ENCODE measurements at places on chromosomes 7 and 10.

DNA sequence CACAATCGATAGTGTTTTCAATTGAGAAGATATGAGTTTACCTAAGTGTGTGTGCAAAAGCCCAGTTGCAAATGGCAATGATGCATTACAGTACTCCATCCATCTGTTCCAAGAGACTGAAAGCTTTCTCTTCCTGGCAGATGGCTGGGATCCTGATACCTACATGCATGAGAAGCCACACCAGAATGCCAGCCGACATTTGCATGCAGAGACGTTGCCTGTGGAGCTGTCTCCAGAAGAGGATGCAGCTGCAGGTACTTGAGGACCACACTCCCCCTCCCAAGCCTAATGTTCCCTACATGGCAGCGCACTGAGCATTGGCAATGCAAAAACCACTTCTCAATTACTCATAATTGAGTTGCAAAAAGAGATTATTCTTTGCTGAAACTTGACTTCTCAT, 332.1 kb downstream of the WDR11 start:
- no peak for DNase-seq

DNA sequence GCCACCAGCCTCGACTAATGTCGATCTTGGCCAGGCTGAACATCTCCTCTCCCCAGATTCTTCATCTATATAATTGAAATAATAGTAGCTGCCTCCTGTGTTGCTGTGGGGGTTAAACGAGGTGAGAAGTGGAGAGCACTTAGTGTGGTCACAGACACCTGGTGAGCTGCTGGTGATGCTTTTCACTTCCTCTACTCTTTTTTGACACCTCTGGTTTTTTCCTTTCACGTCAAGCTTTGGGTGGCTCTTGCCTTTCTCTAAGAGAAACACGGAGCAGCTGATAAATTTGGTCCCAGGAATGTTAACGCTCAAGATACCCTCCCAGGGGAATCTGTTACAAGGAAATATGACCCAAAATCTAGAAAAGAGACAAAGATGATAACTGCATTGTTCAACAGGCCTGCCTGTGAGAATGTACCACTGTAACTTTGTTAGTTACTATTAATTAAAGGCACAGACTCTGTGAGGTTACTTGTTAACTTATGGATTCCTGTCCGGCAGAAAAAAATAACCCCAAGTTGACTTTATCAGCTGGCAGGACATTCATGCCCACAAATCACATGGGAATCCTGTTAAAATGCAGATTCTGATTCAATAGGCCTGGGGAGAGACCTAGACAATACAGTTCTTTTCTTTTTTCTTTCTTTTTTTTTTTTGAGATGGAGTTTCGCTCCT, 9.5 kb upstream of the NPFFR1 start:
- no peak for DNase-seq

- no peak for DNase-seq
These were observed 10.7 kb upstream of the HOXA13 start for GRCh38 chr7:27210441-27211083.

GRCh38 chr7:50292165-50292757, 12.3 kb upstream of the IKZF1 start:
- DNase-seq = no peak

- no peak for DNase-seq
These were observed at the start of gene YWHAG for GRCh38 chr7:76358481-76359110. Gene YWHAG (minus strand): TSS chr7:76358991. CDS start chr7:76358808, 183 bp downstream.

DNA sequence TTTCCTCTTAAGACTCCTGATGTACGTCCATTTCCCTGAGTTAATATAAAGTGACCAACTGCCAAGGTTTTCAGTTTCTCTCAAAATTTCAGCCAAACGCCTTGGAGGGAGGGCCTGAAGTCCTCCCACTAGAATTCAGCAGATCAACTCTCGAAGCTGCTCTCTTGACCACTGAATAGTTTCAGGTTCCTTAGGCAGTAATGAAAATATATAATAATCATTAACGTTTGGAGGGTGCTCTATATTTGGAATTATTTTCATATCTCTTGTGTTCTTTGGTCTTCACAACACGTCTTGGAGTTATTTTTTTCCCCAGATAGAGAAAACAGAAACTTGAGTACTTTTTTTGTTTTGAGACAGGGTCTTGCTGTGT, 123.6 kb upstream of the SFMBT2 start:
- DNase-seq = no peak

- no peak for DNase-seq
These were observed 6.0 kb downstream of the ALOX5 start for GRCh38 chr10:45379891-45380540.

DNA sequence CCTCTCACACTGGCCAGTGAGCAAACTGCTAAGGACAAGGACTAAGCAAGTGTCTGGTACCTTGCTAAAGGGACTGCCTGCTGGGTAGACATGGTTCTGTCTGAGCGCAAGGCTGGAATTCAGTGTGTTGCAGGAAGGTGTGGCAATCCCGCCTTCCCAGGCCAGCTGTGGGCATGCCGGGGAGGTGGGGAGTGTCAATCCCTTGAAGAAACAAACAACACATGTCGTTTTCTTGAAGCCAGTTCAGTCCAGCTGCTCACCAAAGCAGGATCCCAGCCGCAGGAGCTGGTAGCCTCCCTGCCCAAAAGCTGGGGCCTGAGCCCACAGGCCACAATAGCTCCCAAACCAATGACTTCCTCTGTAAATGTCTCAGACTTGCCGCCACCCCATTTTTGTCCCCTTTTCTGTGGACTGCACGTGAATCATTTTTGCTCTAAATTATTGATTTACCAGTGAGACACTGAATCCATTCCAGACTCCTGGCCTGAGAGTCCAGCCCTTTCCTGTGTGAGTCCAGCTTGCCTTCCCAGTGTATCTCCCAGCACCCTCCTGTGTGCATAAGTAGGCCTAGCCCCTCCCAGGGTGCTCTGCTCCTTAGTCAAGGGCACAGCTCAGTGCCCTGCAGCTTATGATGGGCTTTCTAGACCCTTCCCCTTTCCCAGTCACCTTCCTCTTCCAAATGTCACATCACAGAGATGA, 166.8 kb downstream of the RGS10 start:
- no peak for DNase-seq

- DNase-seq = no peak
These were observed 668 bp downstream of the GPR37 start for GRCh38 chr7:124764847-124765400.

GRCh38 chr10:129471447-129472175, 4.6 kb downstream of the MGMT start:
- DNase-seq = no peak

- no peak for DNase-seq
These were observed 102.2 kb upstream of the NANOS1 start for GRCh38 chr10:118927321-118927720.

GRCh38 chr10:80161321-80162083, 29.0 kb downstream of the PLAC9 start:
- no peak for DNase-seq

DNA sequence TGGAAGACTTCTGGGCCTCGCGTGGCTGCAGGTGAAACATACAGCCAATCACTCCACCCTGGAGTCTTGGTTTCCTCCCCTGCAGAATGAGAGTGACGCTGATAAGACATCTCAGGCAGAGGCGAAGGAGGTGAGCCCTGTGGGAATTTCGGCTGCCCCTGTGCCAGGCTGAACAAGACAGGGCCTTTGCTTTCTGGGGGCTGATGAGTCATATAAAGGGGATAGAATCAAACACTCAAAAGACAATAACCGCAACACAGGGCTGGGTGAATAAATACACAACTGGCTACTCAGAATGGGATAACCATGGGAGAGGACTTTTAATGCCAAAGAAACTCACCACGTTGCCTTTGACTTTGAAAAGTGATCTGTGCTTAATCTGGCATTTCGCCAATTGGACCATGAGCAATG, 143.8 kb downstream of the KCNMA1 start:
- no peak for DNase-seq

- DNase-seq = no peak
These were observed 4.0 kb upstream of the FAM53B start for GRCh38 chr10:124748166-124748565.

GRCh38 chr7:5266191-5267028, 16.3 kb upstream of the SLC29A4 start:
- DNase-seq = no peak

- no peak for DNase-seq
These were observed 39.2 kb upstream of the ENO4 start for GRCh38 chr10:116810120-116810500.

GRCh38 chr7:7109934-7110333, 72.4 kb upstream of the C1GALT1 start:
- no peak for DNase-seq

- no peak for DNase-seq
These were observed 1.5 kb downstream of the FAM13C start for GRCh38 chr10:59360605-59361405.
